Activated CD4-positive, alpha-beta memory T cell treated with anti-CD3 and anti-CD28 coated beads for 36 hours (primary cell): ENCODE measurements at places on chromosomes 7 and 10. TPM values are rescaled to one million over a fixed set of nuclear protein-coding genes. Genes with fewer than 3 reads are reported as not detected.
A peak's percentile ranks its signal among the peaks of the same experiment; 100 is the strongest.

DNA sequence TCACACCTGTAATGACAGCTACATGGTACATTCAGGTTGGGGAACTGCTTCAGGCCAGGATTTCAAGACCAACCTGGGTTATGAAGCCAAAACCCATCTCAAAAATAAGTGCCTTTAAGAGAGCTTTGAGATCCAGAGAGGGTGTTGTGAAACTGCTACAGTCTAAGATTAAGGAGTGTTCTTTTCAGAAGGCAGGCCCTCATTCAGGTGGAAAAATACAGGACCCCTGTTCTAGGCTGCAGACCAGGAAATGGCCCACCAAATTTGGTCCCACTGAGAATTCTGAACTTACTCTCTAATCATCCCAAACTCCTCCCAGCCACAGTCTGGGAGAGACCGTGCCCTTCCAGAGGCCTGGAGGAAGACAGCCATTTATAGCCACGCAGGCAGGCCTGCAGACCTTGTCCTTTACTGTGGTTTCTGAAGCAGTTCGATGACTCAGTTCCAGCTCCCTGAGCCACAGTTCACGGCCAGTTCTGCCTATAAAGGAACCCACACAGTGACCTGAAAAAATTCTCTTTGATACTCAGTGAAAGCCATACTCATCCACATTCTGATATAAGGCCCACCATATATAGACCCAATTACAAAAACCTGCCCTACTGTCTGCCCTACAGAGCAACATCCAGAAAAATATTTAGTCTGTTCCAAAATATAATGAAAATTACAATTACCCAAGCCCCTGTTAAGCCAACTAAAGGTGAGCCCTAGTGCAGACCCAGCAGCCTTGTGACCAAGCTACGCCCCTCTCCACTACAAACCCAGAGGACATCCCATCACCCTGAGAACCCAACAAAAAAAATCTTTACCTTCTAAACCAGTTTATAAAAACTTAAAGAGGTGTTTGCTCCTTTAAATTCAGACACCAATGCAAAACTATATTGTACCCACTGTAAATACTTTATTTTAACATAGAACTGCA lies 21.2 kb downstream of the ZNF680 start:
- peak; percentile 25 for DNase-seq

DNA sequence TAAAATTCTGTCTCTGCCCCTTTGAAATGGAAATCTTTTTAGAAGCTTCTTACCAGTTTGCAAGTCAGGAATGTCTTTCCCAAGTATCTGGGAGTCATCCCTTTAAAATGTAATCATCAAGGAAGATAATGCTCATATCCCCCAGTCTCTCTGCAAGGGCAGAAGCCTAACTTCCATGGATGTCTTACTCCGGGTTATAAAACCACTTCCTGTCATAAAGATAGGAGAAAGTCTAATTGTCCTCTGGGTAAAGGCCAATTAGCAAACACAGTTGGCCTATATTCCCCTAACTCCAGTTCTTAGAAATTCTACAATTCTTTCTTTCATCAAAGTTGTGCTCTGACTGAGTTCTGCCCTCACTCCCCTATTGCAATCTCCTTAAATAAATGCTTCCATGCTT lies 1631.5 kb upstream of the LRRTM3 start:
- no peak for DNase-seq

DNA sequence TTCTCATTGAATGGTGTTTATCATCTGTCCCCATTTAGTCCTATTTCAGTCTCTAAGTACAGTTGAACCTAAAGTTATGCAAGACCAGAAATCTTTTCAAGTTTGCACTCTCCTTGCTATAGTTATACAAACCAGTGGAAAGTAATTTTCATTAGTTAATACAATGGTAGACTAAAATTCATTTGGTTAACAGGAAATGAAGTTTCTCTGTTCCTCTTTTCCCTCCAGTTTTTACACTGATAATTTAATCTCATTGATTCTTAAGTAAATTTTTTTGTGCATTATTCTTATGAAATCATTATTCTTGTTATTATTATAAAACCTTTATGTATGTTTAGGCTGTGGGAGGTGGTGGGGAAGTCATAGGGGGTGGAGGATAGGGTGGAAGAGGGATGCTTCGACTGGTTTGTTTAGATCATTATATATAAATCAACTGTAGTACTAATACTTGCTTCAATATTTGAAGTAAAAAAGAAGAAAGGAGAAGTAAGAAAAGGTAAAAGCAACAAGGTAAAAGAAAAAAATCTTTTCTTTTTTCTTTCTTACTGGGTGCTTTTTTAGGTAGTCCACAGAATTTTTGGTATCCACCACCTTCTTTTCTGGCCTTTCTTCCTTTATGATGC lies 104.1 kb downstream of the GPR85 start:
- no peak for DNase-seq

GRCh38 chr10:50299948-50300669 lies 48.8 kb upstream of the ASAH2 start:
- DNase-seq, result no peak

- no peak for DNase-seq
Measured at GRCh38 chr7:148800677-148801076, 83.4 kb downstream of the EZH2 start.

DNA sequence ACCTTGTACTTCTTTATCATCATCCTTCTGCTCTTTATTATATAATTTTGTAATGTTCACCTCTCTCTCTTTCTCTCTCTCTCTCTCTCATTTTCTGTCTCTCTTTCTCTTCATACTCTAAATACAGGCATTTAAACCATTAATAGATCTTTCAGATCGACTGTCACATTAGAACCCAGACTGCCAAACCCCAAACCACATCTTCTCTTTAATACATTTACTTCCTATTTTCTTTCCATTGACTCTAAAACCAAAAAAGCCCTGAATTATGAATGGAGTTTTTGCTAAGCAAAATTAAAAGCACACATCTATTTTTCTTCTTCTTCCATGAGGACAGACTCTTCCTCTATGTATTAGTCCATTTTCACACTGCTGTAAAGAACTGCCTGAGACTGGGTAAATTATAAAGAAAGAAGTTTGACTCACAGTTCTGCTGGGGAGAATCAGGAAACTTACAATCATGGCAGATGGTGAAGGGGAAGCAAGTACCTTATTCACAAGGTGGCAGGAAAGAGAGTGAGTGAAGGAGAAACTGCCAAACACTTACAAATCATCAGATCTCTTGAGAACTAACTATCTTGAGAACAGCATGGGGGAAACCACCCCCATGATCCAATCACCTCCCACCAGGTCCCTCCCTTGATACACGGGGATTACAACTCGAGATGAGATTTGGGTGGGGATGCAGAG lies 272.7 kb upstream of the MGMT start:
- DNase-seq, result no peak

- DNase-seq, result peak; percentile 3
Measured at GRCh38 chr10:42963312-42963711, 113.6 kb upstream of the RET start.

DNA sequence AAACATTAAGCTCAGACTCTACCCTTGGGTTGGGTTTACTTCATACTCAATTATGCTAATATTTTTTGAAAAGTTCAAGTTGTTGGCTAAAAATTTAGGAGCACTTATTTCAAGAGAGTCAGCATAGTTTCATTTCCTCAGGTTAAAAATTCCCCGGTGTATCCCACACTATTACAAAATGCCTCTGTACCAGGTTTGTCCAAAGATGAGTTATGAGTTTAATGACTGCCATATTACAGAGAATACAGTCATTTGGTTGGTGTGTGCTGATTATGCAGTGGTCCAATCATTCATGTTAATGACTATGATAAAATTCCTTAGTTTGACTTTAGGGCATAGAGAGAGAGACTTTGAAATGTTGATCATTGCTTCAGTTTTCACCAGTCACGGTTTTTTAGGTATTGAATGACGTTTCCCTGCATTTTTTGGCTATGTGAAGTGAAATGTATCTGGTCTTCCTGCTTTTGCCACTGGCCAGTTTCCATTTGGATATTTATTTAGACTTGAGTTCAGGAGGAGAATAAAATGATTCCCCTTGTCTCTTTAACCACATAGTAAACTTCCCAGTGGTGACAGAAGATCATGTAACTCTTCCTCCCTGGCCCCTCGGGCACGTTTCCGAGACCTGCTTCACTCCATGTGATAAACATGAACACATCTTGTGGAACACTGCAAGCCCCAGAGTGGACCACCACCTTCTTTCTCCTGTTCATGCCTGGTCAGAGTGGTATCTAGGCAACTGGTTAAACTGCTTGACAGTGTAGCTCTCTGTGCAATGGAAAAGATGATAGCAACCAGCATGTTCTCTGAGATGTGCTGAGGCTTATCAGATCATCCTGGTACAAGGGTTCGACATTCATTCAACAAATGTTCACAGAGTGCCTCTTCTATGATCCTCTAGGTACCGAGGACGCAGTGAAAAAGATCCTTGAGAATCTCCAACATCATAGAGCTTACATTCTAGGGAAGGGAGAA lies 153.6 kb downstream of the CACNB2 start:
- DNase-seq, result no peak

DNA sequence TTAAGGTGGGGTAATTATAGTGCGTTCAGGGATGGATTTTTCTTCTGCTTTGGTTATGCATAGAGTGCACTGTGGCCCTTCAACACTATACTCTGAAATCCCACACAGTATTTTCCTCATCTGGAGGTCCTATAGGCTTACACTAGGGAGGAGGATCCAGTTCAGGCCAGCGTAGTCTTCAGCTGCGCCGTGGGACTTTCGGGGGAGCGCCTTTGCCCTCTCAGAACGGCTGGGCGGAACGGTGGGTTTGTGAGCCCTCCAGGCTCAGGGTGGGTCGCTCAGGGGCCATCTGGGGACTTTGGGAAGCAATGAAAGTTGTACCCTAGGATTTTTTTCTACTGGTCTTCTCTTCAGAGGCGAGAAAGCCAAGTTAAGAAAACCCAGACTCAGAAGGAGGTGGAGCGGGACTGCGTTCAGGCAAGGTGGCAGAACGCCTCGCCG lies 652 bp upstream of the VPS26A start:
- DNase-seq, result no peak

DNA sequence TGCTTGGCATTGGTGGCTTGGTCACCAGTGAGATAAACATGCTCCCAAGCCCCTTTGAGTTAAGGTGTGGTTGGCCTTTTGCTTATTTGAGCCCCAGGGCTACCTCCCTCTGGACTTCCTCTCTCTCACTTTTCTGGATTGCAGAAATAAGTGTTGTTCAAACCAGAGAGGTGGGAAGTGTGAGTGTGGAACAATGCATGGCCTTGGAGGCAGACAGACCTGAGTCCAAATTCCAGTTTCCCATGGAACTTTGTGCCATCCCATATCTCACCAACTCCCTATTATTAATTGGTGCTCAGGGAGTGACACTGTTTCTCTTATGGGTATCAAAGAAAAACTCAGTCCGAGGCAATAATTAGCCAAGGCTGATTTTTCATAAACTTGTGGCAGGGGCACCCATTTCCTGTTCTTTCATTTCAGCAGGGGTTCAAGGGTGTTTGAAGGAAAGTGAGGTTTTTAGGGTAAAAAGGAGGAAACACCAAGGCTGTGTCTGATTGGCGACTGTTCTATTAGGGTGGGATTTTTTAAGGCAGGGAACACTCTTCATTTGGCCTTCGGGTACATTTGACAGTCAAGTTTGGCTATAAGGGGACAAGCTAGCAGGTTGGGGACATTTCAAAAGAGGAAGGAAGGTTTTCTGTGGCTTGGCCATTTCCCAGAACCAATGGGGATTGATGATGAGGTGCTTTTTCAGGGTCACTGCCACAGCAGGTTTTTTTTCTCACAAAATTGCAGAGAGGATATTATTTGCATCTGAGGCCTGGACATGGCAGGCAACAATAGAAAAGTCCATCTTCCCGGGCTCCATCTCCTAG lies 148.8 kb upstream of the NPY start:
- no peak for DNase-seq

DNA sequence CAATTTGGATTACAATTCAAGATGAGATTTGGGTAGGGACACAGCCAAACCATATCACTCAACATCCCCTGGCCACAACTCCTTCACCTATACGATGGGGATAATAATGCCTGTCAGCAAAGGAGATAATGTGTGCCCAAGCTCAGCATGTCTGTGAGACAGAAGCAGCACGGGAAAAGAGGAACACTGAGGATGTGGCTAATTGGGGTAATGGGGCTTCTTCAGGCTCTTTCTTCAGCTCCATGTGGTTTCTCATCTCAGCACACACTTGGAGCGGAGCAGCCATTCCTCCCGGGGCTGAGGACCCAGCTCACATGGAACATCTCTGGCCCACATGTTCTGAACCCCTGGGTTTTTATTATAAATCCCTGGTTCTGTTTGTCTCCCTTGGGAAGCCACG lies 136.0 kb upstream of the NAMPT start:
- DNase-seq, result no peak

GRCh38 chr7:149196151-149196704 lies 882 bp downstream of the ZNF282 start:
- no peak for DNase-seq

- no peak for DNase-seq
Measured at GRCh38 chr7:78080241-78080640, 281.7 kb downstream of the PHTF2 start.

GRCh38 chr7:106346167-106346677 lies 61.4 kb upstream of the NAMPT start:
- DNase-seq, result no peak

DNA sequence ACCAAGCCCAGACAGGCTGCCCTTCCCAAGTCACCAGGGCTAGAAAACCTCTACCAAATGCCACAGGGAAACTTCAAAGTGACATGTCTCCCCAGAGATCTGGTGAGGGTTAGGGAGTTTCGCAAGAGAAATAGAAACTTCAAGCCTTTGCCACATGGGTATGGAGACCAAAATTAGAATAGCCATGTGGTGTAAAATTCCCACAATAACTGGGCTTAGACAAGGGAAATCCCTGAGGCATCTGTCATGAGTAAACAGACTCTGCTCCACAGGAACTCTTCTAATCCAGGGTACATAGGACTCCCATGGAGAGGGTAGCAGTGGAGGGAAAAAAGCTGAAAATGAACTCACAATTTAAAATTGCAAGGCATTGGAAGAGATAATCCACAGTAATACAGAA lies 14.3 kb downstream of the ADAM12 start:
- DNase-seq, result no peak

DNA sequence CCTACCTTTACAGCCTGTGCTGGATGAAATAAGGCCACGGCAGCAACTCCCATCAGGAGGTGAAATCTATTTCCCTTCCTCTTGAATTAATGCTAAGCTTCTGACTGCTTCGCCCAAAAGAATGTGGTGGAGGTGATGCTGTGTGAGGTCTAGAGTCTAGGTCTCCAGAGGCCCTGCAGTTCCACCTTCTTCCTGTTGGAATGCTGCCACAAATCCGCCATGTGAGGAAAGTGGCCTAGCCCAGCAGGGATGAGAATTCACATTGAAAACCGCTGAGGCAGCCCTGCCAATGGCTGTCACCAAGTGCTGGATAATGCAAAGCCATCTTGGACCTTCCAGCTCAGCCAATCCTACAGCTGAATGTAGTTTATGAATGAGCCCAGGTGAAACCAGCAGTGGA lies 28.0 kb downstream of the RHOBTB1 start:
- no peak for DNase-seq

GRCh38 chr7:159095979-159096411 lies 48.7 kb downstream of the VIPR2 start:
- peak; percentile 6 for DNase-seq

Gene ZNF32
- total RNA-seq, result 12.2 TPM

Gene NSMCE4A
- 53.9 TPM for total RNA-seq

Gene IKZF1
- 207 TPM for total RNA-seq

Gene SFXN2
- total RNA-seq, result 14.7 TPM

Gene PLXNA4
- total RNA-seq, result 0.17 TPM

Gene CCZ1B
- 82.4 TPM for total RNA-seq

Gene NAT16
- total RNA-seq, result not detected

Gene ZNF467
- 0.45 TPM for total RNA-seq

Gene TMUB1
- 53.8 TPM for total RNA-seq

Gene AZGP1
- not detected for total RNA-seq

Gene PDE6C
- total RNA-seq, result not detected

Gene CUX1
- total RNA-seq, result 25.1 TPM
